ENCODE measurements at places on chromosomes 6 and 20.

DNA sequence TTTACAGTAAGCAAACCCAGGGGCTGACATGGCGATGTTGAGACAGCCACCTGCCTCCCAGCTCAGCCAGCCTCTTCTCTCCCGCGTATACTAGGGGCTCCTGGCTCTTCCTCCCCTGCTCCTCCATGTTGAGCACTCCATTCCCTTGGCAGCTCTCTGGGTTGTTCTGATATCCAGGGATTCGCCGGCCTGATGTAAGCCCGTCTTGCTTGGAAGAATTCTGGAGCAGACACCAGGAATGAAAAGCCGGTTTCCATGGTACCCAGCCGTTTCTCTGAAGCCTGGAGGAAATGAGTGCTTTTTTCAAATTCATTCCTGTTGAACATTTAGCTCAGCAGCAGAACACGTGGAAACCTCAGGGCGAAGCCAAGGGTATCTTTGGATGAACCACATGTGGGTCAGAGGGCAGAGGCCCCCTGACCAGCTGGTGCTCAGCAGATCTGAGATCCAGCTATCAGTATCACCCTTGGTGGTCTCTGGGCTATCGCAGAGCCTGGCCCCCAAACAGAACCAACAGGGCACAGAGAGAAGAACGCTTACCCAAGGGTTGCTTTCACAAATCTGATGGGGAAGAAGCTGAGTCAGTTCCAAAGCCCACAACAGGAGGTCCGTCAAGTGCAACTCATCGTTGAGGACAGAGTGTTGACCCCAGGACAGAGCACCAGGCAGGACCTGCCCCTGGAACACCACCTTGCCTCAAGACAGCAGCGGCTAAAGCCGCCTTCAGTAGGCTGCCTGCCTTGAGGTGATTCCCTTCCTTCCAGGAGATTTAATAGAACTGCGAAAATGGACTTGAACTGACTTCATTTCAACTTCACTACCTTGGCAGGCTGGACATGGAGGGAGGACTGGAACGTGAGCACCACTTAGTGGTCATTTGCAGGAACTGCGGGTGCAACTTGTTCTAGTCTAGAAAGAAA lies 96.1 kb upstream of the RIN2 start:
- peak; percentile 73 for DNase-seq

DNA sequence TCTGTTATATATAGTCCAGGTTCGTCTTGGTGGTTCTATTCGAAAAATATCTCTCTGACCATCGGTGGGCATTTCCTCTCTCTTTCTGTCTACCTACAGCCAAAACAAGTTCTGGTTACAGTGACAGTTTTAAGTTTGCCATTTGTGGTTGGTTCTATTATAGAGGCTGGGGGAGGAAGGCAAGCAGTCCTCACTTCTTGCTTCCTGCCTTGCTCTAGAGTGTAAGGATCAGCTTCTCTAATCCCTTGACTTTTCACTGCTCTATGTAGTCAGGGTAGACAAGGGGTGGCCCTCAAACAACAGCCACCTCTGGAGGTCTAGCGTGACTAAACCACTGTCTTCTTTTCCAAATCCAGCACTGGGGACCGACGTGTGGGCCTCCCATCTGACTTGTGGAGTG lies 16.1 kb downstream of the E2F3 start:
- DNase-seq: no peak

DNA sequence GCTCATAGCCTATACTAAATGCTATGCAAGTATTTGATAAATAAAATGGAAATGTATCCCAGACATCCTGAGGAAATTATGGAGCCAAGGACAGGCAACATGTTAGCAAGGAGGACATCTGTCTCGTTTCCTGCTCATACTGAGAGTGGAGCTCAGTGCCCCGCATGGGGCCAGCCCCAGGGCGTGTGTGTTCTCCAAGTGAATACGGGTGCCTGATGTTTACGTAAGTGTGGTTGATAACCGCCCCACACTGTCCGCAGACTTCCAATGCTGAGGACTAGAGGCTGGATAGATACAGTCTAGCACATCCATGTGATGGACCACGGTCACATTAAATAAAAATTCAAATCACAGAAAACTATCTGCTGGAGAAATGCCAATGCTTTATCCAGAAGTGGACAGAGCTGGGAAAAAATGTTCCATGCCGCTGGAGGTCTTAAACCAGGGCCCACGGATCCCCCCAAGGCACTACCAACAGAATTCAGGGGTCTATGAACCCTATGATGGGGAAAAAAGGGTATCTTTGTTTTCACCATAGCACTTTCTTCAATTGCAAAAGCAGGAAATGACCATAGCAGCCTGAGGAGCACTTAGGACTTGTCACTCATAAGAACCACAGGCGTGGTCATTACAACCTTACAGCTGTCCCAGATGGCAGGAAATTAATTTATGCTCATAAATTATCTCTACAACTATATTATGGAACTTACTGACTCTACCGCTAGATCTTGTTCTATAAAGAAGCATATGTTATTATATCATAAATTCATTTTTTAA lies 24.9 kb downstream of the TGM2 start:
- DNase-seq: peak; percentile 78

DNA sequence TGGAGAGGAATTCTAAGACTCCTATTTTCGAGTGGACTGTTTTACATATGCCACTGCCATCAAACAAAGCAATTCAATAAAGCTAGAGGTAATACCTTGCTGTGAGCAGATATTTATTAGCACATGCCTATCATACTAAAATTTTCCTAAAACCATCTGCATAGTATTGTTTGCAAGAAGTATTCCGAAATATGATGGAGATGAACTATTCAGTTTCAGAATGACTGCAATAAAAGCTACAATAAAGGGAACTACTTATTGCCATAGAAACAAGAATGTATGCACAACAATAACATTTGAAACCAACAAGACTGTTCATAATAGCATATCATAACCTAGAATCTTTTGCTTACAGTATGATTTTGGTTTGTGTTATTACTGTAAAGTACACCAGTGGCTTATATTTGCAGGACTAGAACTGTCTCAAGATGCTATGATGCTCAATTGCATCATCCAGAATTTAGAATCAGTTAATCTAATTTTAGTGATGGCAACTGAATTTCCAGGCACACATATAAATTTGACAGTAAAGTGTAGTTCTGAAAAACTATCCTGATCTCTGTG lies 144.3 kb downstream of the GRIK2 start:
- DNase-seq: no peak

- DNase-seq: no peak
These were observed 816.4 kb downstream of the EYS start for GRCh38 chr6:64890609-64891008.

DNA sequence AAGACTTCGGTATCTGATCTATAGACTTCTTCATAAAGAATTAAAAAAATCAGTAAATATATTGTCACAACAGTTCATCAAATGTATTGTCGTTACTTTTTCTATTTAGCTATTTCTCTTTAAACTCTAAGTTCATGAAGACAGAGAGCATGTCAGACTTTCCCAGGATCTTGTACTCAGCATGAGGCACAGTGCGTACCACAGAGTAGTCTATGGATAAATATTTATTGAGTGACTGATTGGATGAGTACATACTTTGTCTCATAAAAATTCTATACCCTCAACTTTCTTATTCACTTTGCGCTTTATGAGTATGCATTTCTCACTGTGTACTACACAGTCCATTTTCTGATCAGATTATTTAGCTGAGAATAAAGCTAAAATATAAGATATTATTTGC lies 1284.4 kb upstream of the ADGRB3 start:
- DNase-seq: no peak

DNA sequence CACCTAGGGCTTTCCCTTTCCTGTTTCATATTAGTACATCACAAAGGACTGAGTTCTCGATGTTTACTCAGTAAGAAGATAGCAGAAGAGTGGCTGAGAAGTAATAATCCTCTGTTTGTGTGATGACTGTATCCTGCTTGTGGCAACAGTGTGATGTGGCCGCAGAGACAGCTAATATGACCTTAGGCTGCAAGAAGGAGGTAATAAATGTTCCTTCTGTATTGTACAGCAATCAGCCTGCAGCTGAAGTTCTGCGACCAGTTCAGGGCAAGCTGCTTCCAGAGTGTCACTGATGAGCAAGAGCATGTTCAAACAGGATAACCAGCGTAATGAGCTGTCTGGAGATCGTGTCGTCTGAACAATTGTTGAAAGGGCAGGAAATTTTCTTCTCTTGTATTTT lies 70.9 kb downstream of the OPN5 start:
- DNase-seq: peak; percentile 44

DNA sequence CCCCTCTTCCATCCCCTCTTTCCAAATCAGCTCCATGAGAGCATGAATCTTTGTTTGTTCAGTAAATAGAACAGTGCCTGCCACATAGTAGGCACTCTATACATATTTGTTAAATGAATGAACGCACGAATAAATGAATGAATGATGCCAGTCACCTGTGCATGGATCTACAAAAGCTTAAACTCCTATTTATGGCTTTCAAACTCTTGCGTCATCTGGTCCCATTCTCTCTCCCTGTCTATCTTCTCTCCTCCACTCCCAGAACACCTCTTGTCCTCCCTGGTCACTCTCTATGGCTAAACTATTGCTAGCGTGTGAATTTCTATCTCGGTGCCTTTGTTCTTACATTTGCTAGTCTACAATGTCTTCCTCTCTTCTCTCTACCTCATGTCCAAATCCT lies 24.8 kb downstream of the SCGN start:
- DNase-seq: no peak

DNA sequence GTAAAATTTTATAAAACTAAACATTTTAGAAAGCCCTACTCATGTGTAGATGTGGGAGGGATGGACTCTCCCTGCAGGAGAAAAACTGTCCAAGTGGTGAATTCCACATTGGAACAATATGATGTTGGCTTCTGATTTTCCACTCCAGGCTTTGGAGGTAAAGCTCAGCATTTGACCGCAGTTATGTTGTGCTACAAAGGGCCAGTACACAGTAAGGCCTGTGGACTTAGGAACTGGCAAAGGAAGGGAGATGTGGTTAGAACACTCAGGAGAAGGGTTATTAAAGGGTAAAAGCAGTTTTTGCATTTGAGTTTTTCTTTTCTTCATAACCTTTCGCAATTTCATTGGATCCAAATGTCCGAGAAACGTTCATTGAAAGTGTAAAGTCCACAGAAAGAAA lies 150.3 kb upstream of the SASH1 start:
- no peak for DNase-seq

GRCh38 chr20:1188347-1188746 lies 3.6 kb upstream of the TMEM74B start:
- DNase-seq: no peak

- peak; percentile 97 for DNase-seq
These were observed 10.4 kb upstream of the FRMD1 start for GRCh38 chr6:168089186-168090063.

DNA sequence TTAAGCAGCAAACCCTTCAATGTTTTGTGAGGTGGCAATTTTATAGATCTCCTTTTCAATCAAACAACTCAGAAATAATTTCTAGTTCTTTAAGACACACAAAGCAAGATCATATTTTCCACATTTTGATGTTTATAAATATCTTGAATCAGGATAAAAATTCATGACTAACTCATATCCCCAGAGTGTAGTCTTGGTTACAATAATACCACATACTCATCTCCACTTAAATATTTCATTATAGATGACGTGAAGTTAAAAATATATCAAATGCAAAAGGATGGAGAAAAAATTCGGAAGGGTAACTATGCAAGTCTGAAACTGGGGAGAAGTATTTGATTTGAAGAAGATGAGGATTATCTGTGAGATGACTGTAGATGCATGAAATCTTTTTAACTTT lies 59.8 kb upstream of the HIVEP1 start:
- no peak for DNase-seq

DNA sequence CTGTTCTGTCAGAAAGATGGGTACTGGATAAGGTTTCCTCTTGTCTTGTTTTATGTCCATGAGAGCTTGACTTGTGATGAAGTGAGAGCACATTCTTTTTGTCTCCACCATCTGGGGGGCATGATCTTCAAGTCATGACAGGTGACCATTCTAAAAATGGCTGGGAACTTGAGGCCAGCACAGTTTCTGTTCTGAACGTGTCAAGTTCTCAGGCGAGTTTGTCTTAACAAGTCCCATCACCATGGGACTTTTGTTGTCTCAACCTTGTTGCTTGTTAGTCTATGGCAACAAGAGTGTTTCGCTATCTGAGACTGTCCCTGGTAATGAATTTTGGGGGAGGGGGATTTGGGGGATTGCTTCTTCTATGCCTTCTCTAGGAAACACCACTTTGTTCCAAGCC lies 25.6 kb upstream of the ENPP4 start:
- no peak for DNase-seq

GRCh38 chr20:64064145-64064698 lies 1.2 kb downstream of the TCEA2 start:
- DNase-seq: no peak

- no peak for DNase-seq
These were observed 5.4 kb upstream of the FAM210B start for GRCh38 chr20:56353356-56353755.

GRCh38 chr6:130288065-130288464 lies 65.3 kb upstream of the SAMD3 start:
- DNase-seq: no peak

GRCh38 chr6:21441386-21441785 lies 152.2 kb upstream of the SOX4 start:
- no peak for DNase-seq

DNA sequence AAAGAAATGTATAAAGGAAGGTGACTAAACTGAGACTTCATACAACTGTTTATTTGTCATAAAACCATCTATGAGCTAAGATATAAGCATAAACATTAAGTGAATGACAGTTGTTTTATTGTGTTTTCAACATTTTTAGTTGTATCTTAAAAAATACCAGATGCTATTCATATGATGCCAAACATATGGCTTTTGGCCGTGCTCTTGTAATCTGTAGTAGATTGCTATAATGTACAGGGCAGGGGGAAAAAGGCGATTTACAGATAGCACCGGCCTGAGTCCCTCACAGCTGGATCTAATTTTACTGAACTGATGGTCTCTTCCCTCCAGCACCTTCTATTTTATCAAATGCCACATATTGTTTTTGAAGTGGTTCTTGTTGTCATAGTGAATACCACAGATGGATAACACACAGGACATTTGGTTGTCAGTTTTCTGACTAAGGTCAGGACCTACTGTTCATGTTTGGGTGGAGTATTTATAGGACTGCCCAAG lies 48.2 kb downstream of the CENPW start:
- DNase-seq: no peak

GRCh38 chr20:58432186-58432954 lies 43.3 kb downstream of the VAPB start:
- DNase-seq: no peak

DNA sequence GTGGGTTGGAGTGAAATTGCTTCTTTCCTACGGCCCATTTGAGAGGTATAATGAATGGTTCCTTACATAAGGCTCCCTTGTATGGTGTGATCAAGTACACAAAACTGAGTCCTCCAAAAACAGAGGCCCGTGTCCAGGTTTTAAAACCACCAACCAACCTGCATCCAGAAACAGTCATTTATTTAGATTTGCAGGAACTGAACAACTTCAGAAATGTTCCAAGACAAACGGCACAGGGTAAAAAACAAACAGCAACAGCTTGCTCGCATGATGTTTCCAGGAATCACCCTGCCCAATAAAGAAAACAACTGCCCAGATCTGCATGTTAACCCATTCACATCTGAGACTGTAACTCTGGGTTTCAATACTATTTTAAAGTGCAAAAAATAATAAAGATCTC lies 40.2 kb upstream of the TRAM2 start:
- peak; percentile 29 for DNase-seq

- DNase-seq: no peak
These were observed 112.1 kb upstream of the SSTR4 start for GRCh38 chr20:22922987-22923386.

Data from NCI-H345 (cell line).